HEK293T (cell line): ENCODE measurements at places on chromosomes 6 and 20.

GRCh38 chr20:20362774-20363433 lies 5.0 kb upstream of the INSM1 start:
- DNase-seq: no peak

- DNase-seq: no peak
Observed at GRCh38 chr20:14727485-14728150, 390.2 kb upstream of the FLRT3 start.

DNA sequence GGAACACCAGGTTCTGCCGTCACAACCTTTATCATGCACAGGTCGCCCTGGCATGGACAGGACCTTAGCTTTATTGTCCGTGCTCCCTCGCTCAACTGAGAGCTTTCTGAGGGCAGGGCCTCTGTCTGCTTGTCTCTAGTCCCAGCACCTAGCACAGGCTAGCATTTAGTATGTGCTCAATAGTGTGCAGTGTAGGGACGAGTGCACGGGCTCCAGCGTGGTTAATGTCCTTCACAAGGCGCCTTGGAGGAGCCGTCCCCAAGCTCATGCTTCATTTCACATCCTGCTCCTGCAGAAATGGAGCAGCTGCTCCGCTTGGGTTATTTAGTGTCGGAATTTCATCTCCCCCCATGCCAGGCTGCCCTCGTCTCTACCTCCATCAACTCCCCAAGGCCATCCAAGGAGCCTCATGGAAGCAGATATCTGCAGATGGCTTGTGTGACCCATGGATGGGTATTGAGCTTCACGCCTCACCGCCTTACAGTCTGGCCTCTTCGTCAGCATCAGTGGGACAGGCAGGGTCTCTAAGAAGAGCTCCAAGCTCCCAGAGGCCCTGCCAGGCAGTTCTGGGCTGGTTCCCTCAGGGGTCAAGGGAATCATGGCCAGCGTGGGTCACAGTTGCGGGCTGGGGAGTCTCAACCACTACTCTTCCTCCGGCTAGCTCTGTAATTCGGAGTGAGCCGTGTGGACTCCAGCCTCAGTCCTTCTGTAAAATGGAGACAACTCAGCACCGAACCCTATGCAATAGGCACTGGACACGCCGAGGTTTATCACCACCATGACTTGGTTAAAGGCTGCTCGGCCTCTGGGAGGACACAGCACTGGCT lies 60.8 kb upstream of the APCDD1L start:
- no peak for DNase-seq

DNA sequence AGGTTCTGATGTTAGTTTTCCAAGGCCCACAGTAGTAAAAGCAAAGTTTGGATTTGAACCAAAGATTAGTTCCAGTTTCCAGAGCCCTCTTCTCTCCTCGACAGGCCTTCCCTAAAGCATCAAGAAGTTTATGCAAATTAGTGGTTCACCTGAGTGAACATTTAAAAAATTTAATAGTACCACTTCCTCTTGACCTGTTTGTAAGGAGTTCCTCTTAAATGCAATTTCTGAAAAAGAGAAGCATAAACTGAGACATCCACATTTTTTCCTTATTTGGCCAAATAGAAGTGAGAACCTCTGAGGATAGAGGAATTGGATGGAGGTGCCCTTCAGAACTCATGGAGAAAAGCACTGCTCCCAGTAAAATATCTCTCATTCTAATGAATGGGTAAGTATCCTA lies 1.2 kb upstream of the DSE start:
- DNase-seq: no peak

- DNase-seq: no peak
Observed at GRCh38 chr6:154921482-154921881, 73.6 kb upstream of the TIAM2 start.

DNA sequence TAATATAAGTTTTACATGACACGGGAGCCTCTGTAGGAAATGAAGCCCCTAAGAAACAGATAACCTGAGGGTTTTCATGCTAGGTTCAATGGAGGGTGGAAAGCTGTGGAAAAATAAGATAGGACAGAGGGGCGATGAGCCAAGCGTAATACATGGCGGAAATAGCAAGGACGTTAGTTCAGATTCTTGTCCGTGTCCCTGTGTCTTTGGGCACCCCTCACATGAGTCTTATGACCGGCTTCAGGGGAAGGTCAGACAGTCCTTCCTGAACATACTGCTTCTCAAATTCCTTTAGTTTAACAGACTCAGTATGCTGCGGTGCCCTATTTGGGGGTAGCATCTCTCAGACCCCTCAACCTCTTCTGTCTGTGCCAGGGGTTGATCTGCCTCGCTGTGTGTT lies 20.8 kb downstream of the EFCAB8 start:
- DNase-seq: no peak

- DNase-seq: no peak
Observed at GRCh38 chr6:130934848-130935585, 107.8 kb downstream of the SMLR1 start.

DNA sequence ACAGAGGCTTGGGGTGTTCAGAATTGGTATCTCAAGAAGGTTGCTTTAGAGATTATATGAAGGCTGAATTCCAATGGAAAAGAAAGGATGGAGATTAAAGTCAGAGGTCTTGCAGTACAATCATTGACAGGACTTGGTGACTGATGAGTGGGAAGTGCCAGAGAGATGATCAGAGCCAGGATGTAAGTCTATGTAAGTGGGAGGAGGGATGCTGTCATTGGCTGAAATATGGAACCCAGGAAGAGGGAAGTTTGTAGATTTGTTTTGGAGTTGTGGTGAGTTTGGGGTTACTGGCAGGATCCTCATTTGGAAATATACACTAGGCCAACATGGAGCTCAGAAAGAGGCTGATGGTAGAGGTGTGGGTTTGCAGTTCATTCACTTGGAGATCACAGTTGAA lies 23.8 kb upstream of the TNFAIP3 start:
- DNase-seq: no peak

DNA sequence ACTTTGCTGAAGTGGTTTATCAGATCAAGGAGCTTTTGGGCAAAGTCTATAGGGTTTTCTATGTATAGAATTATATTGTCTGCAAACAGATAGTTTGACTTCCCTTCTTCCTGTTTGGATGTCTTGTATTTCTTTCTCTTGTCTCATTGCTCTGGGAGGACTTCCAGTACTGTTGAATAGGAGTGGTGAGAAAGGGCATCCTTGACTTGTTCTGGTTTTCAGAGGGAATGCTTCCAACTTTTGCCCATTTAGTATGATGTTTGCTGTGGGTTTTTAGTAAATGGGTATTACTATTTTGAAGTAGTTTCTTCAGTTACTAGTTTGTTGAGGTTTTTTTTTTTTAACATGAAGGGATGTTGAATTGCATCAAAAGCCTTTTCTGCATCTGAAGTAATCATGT lies 36.1 kb downstream of the KCNS1 start:
- no peak for DNase-seq

- DNase-seq: no peak
Observed at GRCh38 chr6:86016567-86016966, 373.9 kb upstream of the SYNCRIP start.

- peak; percentile 40 for DNase-seq
Observed at GRCh38 chr20:37919389-37920040, 16.6 kb downstream of the VSTM2L start.

- DNase-seq: no peak
Observed at GRCh38 chr6:134714113-134714512, 235.8 kb downstream of the ALDH8A1 start.

- DNase-seq: peak; percentile 47
Observed at GRCh38 chr6:32627831-32628230, 9.4 kb upstream of the HLA-DQA1 start.

GRCh38 chr6:34726055-34726454 lies 29.5 kb upstream of the ILRUN start:
- DNase-seq: no peak

DNA sequence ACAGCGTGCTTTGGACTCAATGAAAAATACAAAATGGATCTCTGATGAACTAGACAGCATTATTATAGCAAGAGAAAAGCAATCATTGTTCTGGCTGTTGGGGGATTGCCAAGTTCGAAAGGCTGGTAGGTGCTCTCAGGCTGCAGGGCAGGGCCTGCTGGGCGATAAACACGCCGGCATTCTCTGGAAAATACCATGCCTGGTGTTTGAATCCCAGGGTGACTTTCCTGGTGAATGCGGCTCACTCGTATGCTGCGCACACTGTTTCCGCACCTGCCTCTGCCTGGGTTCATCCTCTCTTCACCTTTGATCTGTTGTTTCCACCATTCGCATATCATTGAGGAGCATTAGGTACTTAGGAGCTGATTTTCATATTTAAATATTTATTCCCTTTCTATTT lies 37.4 kb downstream of the GCNT2 start:
- DNase-seq: no peak

GRCh38 chr6:119459207-119459974 lies 109.8 kb upstream of the MAN1A1 start:
- DNase-seq: no peak

GRCh38 chr6:106163966-106164877 lies 78.1 kb downstream of the PRDM1 start:
- DNase-seq: no peak

- DNase-seq: no peak
Observed at GRCh38 chr20:57546956-57547649, 13.8 kb upstream of the PCK1 start.

DNA sequence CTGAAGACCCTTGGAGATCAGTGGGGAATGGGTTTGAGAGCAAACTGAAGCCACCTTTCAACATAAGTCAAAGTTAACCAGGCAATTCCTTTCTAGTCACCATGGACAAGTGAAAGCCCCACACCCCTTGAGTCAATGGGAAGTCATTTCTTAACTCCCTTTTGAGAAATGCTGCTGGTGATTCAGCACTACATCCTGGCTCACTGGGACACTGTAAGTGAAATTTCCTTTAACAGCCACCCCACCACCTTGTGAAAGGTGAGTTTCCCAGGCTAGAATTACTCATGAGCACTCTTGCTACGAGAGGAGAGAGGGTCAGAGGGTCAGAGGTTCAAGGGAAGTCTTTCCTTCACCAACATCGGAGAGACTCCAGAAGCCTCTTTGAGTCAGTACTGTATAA lies 93.3 kb upstream of the MARCKS start:
- no peak for DNase-seq

DNA sequence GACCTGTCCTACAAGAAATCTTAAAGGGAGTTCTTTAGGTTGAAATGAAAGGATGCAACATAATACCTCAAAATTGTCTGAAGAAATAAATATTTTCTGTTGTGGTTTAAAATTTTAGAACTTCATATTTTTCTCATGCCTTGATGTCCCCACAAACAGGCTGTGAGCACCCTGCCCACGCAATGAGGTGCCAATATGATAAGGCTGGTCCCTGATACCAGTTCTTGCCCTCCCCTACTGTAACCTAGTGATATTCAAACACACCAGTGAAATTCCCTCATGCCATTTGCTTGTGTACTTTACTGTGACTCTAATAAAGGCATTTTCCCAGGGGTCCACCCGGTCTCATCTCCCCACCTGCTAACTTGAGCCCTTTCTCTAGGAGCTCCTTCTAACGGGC lies 67.3 kb upstream of the SIRPG start:
- DNase-seq: no peak

DNA sequence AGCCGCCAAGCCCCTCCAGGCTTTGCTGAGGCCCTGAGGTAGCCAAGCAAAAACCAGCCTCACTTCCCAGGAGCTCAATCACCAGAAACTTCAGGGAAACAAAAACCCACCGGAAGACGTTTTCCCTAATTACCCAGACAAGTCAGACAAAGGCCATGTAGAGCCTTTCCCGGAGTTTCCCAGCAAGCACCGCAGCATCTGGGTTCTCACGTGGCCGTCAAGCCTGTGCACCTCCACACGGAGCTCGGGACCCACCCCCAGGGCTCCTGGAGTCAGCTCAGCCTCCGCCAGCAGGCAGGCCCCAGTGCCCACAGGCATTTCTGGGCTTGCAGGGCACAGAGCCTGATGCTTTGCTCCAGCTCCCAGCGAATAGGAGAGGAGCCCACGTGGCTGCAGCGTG lies 10.1 kb upstream of the MRGBP start:
- DNase-seq: no peak

- DNase-seq: no peak
Observed at GRCh38 chr6:158854214-158855101, 35.3 kb upstream of the EZR start.

GRCh38 chr6:137801352-137802114 lies 65.5 kb upstream of the TNFAIP3 start:
- DNase-seq: no peak

DNA sequence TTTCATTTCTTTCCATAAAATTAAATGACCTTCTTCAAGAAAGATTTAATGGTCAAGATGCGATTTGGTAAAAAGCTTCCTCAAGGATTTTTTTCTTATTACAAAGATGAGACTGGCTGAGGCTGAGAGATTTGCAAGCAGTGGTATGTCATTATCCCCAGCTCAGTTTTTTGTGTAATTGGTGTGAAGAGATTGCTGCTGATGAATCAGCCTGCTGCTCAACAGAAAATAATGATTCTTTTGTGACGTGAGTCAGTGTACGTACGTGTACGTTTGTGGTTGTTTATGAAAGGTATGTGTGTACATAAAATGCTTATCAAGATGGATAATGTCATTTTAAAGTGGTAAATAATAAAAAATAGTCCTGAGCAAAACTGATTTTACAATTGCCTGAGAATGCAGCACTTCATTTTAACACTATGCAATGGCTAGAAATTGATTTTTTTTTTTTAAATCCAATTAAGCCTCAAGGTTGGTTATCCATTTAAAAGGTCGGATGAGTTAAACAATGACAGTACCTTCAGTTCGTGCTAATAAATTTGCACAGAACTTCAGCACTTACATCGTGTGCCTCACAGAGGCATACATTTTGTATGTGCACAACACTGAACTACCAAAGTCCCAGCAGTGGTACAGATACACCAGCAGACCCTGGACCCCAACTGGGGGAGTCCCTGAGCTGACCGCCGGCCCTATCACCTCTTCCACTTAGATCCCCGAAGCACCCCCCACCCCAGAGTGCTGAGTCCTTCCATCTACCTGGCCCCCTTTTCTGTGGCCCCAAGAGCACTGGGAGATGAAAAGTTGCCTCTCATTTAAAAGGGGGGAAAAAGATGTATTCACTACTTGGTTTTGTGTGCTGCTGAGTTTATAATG lies 9.7 kb upstream of the NPEPL1 start:
- no peak for DNase-seq

DNA sequence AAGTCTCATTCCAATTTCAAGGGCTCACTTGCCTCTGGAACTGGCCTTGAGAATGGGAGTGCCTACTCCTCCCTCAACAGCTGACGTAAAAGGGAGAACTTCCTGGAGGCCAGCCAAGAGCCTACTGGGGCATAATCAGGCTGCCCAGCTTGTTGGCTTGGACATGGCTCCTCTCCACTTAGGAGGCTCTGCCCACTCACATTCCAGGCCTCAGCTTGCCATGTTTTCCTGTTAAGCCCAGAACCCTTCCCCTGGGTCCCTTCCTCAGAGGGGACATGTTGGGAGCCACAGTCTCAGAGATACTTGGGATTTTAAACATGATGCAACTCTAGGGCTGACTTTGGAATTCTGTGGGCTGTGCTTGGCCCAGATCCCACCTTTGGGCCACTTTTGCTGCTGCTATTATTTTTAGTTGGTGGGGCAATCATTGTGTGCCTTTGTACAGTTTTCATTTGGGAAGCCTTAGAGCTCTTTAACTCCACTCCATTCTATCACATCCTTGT lies 31.5 kb upstream of the ADTRP start:
- peak; percentile 12 for DNase-seq

DNA sequence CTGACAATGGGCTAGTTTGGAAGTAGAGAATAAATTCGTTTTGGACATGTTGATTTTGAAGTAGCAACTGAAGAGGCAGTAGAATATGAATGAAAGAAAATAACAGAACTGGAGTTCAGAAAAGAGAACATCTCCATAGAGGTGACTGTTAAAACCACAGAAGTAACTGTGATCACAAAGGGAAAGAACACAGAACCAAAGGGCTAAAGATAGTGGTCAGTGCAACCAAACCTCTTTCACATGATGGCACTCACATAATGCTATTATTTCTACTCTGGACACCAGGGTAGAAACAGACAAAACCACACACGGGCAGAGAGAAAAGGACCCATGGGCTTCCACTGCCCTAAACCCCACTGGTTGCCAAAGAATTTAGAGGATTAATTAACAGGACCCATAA lies 58.5 kb downstream of the CDK19 start:
- no peak for DNase-seq
